Kasumi-1 (cell line): ENCODE measurements at places on chromosomes 3 and 15.

GRCh38 chr3:58034738-58035523 lies 26.7 kb downstream of the FLNB start:
- no peak for DNase-seq

- DNase-seq: no peak
These were observed 225.1 kb downstream of the UACA start for GRCh38 chr15:70538278-70538677.

GRCh38 chr3:126621171-126621570 lies 33.8 kb downstream of the TXNRD3 start:
- DNase-seq: no peak

GRCh38 chr15:66574596-66574950 lies 8.8 kb upstream of the LCTL start:
- no peak for DNase-seq

DNA sequence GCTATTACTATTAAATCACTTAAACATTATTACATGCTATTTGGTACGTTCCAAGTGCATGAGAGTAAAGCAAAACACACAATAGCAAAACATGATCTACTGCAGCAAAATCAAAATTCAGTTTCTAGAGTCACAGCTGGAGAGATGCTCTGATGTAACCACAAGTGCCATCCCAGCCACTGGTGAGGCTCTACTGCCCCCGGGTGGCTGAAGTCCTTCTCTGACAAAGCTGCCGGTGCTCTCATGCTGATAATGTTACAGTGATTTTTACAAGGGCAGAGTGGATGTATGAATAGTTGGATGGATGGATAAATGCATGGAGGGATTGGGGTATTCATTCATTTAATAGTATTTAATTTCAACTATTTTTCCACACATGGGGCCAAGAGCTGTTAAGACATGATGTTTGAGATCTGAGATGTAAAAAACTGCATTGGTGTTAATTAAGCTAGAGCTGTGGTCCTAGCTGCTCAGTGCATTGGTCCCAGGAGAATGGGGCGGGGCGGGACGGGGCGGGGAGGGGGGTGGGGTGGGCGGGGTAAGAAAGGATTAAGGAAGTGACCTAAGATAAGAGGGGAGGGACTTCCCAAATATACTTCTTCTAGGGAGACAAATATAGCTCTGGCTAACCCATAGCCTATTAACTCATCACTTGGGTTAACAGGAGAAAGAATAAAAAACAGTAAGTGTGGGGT lies 5.3 kb upstream of the SPESP1 start:
- peak; percentile 77 for DNase-seq

DNA sequence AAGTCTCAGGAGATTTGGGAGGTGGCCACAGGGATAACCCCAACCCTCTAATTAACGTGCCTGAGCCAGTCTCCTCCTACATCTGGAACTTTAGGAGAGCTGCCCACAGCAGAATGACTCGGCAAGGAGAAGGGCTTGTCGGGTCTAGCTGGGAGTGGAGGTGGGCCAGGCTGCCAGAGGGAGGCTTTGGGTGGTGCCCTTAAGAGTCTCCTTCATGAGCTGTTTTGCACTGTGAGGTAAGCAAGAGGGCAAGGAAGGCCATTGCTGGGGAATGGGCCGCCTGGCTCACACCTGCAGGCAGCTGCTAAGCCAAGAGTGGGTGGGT lies 3.6 kb upstream of the TNK2 start:
- DNase-seq: no peak

DNA sequence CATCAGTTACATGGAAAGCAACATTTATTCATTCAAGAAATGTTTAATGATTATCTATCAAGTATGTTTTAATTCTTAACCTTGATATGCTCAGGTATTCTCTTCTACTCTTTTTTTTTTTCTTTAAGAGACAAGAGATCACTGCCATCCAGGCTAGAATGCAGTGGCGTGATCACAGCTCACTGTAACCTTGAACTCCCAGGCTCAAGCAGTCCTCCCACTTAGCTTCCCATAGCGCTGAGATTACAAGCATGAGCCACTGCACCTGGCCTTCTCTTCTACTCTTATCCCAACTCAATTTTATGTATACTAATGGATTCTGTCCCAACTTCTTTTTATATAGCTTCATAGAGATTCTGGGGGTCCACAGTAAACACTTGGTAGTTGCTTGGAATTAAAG lies 50.9 kb downstream of the SETD2 start:
- no peak for DNase-seq

GRCh38 chr3:120516136-120516535 lies 65.3 kb upstream of the FSTL1 start:
- DNase-seq: no peak

GRCh38 chr3:12278566-12278965 lies 10.3 kb upstream of the PPARG start:
- no peak for DNase-seq

GRCh38 chr15:94177112-94177511 lies 54.2 kb upstream of the MCTP2 start:
- DNase-seq: no peak

GRCh38 chr15:91947683-91948608 lies 94.4 kb downstream of the SLCO3A1 start:
- DNase-seq: no peak

DNA sequence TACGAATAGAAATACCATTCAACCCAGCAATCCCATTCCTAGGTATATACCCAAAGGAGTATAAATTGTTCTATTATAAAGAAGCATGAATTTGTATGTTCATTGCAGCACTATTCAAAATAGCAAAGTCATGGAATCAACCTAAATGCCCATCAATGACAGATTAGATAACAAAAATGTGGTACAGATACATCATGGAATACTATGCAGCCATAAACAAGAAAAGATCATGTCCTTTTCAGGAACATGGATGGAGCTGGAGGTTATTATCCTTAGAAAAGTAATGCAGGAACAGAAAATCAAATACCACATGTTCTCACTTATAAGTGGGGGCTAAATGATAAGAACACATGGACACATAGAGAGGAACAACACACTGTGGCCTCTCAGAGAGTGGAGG lies 571.9 kb downstream of the RBMS3 start:
- DNase-seq: no peak

GRCh38 chr3:54962200-54962599 lies 34.3 kb upstream of the LRTM1 start:
- no peak for DNase-seq

DNA sequence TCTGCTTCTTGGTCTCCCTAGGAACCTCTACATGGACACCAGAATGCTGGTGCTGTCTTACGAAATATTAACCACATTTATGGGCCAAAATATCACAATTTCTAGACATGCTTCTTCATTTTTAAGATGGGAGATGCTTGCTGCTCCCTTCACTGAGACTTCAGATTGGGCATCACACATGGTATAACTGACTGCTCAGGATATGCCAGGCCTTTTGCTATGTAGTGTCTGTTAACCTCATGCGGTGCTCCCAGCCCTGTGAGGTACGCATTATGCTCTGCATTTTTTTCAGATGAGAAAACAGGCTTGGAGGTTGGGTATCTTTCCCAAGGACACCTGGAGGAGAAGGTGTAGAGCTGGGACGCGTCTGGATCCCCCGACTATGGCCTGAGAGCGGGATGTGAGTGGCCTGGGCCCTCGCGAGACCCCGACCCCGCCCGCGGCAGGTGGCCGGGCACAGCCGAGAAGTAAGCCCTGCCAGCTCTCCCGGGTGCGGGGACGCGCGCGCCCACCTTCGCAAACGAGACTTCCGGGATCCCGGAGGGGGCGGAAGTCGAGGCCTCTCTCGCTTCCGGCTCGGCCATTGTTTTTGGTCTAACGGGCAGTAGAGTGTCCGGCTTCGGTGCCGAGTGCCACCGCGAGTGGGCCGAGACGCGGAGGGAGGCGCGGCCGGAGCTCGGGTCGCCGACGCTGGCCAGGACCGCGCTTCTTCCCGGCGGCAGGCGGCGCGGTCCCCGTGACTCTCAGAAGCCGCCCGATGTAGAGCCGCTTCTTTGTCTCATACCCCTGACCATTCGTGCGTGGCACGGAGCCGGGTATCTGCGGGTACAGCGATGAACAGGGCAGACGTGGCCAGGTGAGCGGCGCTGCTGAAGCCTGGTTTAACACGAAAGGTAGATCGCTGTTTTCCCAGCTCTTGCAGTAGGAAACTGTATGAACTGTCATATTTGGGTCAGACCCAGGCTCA lies at the start of gene ZKSCAN7:
ZKSCAN7 (plus strand) TSS at position 568 of the 967 bp plus-strand sequence. CDS start 1,855 bp downstream, outside the sequence.
- no peak for DNase-seq

DNA sequence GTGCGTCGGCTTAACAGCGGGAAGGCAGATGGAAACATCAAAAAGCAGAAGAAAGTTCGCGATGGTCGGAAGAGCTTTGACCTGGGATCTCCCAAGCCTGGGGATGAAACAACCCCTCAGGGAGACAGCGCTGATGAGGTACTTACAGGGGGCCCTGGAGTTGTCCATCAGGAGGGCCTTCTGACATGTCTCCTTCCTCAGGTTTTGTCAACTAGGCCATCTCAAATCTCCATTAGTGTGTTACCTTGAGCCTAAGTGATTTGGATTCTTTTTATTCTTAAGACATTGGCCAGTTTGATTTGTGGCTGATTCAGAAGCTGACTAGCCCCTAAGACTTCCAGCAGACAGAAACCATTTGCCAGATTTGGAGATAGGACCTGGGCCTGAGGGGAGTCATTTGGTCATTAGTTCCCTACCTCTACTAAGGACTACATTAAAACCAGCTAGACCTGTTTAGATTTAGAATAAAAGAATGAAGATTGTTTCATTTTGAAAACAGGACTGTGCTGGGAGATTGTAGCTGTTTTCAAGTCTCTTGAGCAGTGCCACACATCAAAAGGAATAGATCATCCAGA lies 97.6 kb upstream of the UMPS start:
- DNase-seq: no peak

- no peak for DNase-seq
These were observed 77.0 kb downstream of the TMEM108 start for GRCh38 chr3:133115176-133115575.

DNA sequence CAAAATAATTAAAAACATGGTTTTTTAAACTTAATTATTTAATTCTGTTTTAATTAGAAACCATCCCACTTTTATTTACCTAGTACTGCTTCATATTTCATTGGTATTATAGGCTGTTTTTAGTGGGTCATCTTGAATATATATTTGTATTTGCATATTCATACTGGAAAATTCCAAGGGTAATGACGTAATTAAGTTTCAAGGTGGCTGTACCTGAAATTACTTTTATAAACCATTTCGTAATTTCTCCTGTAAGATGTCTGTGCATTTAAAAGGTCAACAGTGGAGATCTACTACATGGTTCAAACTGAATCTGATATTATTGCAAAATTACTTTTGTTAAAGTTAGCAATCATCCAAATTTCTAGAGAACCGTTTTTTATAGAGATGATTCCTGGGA lies 133.8 kb upstream of the NAALADL2 start:
- DNase-seq: no peak

DNA sequence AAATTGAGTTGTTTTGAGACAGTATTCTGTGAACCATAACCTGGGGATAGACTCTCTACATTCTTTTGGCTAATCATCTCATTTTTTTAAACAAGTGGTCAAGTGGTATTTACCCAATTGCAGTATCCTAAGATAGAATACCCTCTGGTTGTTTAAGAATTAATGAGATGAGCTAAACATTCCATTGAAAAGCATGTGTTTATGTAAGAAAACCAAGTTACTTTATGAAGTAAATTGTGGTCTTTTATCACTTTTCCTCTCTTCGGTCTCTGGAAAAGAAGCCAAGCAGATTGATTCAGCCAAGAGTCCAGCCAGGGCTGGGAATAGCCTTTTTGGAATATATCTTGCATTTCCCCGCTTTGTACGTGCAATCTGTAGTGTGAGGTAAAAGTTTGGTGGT lies 185.7 kb upstream of the TOPAZ1 start:
- no peak for DNase-seq

DNA sequence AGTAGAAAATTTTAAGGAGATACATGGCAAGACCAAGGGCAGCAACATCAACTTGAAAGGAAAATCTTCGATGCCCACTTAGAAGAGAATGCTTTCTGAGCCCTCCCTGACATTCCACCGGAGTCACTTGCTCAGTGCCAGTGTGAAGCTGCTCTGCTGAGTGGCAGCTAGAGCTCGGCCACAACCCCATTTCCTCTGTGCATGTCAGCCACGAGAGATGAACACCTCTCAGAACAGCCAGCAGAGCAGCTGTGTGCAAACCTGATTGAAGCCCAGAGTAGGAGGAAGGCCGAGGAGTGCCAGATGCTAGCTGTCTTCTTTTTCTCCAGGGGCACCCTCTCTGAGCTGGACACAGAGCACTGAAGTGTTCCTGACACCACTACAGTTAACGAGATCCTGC lies 12.2 kb downstream of the TARS3 start:
- no peak for DNase-seq

DNA sequence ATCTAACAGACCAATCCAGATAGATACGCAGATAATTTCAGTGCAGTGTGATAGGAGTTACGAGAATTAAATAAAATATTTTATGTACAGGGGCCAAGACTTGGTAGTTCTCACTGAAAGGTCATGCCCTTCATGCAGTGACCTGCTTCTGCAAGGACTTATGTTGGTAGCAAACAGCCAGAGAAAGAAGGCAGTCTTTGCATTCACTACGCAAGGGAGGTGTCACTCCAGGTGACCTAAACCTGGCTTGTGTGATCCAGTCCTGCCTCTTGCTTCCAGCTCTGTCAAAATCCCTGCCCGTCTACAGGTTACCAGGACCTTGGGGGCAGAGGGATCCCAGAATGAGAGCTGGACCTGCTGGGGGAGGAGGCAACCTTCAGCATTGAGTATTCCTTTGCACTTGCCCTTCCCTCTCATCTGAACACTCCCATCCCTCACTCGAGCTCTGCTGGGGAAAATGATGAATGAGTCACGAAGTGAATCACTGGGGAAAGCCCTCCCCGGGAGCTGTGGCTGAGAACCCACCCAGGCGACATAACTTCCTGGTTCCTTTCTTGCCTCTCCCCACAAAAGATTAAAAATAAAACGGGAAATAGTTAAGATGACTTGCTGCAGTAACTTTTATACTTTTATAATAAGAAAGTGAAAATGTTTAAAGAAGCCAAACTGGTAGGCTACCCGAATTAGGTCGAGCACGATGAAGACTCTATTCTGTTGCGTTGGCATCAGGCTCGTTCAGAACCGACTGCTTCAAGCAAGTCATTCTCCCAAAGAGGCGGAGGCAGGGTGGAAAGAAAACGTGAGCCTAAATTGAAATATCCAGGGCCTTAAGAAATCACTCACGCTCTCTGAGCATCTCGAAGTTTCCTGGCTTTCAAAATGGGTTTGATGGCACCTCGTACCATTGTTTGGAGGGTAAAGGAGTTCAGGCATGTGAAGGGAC lies 216.1 kb downstream of the SLCO3A1 start:
- DNase-seq: peak; percentile 77

DNA sequence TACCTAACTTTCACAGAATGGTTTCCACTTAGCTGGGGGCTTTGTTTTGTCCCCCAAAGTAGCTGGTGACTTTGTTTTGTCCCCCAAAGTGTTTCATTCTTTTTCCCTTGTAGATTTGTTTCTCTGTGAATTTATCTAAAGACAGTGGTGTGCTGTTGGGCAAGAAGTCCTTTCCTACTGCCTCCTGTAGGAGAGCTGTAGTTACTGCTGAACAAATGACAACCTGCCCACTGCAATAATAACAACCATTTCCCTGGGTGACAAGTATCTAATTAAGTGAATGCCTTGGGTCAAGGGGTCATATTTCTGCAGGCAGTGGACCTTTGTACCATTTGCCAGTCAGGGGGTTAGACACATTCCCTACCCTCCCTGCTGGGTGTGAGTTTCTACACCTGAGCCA lies 125.4 kb upstream of the BFSP2 start:
- no peak for DNase-seq
